ENCODE measurements at places on chromosomes 5 and 9.

- DNase-seq: no peak
Measured at GRCh38 chr9:120392711-120393110, 187.3 kb downstream of the CDK5RAP2 start.

DNA sequence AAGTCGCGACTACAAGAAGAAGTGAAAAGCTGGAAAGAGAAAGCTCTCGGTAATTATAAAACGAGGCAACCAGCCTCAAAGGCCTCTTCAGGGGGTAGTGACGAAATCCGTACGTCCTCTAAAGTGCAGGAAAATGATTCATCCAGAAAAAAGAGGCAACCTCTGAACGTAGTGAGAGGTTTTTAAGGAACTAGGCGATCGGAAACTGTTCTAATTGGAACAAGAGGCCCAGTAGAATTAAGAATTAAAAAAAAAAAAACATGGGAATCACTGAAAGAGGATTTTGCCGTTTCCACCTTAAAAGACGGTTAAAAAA lies 1.0 kb downstream of the CSNK1A1 start:
- no peak for DNase-seq

DNA sequence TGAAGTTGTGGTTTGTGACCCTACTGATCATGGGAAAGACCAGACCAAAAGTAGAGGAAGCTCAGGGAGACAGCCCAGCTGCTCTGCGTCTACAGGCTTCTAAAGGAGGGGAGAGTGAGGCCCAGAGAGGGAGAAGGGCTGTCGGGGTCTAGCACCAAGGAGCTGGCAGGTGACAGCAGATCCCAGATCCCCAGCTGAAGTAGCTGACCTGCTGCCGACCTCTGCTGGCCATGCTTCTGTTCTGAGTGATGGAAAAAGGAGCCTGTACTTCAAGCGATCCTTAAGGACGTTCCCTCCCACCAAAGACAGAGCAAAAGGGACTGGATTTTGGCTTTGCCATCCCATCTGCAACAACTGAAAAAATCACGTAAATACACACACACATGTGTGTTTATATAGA lies 22.7 kb upstream of the QSOX2 start:
- DNase-seq: no peak

GRCh38 chr9:116002624-116003023 lies 151.0 kb upstream of the PAPPA start:
- DNase-seq: no peak

- DNase-seq: no peak
Measured at GRCh38 chr9:28820741-28821140, 1247.5 kb upstream of the C9orf72 start.

- DNase-seq: no peak
Measured at GRCh38 chr9:109179801-109180523, 12.9 kb upstream of the FRRS1L start.

GRCh38 chr5:67774267-67774552 lies 441.3 kb upstream of the PIK3R1 start:
- no peak for DNase-seq

DNA sequence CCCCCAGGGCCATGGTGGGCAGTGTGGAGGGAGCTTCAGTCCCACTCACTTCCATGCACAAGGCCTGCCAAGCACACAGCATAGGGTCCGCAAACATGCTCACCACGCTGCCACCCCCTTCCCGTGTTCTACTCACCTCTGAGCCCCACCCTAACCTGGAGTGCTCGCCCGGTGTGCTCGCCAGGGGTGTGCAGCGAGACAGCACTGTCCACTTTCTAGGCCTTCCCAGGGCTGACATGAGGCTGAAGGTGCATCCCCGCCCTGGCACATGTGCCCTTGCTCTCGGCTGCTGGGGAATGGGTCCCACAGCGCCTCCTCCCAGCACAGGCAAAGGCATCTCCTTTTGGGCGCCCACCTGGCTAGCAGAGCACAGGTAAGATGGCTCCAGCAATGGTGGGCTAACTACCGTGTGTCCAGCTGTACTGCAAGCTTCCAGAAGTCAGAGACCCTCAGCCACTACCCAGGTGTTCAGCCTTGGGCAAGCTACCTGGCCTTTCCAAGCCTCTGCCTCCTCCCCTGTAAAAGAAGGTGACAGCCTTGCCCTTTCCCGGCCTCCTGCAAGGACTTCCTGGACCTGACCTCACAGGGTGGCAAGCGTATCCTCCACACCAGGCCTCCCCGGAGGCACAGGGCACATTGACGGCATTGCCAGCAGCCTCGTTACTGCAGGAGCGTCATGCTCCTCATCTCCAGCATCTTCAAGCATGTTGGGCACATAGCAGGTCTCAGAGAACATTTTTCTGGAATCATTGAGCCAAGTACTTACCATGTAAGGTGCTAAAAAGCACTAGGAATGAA lies 4.2 kb upstream of the SEC16A start:
- no peak for DNase-seq

DNA sequence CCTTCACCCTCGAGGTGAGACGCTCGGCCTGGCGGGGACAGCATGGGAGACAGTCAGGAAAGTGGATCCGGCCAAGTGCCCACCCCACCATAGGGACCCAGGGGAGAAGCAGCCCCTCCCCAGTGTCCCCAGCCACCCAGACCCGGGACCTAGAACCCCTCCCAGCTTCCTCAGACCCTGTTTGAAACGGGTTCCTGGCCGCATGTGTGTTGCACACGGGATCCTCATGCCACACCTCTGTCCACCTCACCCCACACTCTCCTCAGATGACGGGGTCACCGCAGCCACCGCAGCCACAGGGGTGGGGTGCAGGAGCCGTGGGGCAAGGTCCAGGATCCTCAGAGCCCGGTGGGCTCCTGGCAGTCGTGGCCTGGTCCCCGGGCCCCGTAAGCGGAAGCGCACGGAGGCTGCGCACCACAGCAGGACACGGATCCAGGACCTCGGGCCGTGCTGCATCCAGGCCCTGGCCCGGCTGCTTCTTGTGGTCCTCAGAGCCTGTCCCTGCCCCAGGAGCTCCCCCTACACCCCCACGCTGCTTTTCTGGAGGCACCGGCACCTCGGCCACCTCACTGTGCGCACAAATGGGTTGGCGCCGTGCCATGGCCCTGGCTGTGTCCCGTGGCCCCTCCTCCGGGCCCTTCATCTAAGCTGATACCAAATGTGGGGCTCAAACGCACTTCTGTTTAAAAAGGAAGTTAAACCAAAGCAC lies 15.3 kb downstream of the TERT start:
- no peak for DNase-seq

DNA sequence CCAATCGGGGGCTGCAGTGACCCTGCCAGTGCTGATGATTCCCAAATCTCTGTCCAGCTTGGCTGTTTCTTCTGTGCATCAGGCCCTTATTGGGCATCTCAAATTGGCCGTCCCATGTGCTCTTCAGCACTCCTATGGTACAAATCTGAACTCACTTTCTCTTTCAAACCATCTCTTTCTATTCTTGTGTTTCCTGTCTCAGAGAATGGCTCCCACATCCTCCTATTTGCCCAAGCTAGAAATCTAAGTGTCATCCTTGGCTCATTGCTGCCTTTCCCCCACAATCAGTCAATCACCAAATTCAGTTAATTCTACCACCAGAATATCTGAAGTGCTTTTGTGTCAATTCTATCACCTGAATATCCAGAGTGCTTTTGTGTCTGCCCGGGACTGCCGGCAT lies 336.6 kb downstream of the CWC27 start:
- DNase-seq: no peak

DNA sequence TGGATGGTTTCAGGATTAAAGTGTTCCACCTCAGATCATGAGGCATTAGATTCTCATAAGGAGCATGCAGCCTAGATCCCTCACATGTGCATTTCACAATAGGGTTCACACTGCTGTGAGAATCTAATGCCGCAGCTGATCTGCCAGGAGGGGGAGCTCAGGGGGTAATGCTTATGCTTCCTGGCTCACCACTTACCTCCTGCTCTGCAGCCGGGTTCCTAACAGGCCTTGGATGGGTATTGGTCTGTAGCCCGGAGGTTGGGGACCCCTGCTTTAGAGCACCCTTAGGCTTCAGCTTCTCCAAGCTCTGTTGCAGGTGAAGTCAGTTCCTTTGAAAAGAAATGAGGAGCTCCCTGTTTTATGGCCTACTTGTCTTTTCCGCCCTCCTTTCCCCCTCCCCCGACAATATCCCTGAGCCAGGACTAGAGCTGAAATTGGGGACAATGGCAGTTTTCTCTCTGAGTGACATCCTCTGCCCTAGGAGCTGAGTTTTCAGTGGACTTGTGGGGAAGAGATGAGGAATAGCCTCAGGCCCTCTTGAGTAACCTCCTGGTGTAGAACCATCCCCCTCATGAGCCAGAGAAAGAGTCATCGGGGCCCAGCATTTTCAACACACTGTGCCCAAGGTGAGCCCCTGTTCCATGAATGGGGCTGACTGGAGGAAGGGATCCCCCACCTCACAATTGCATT lies 16.2 kb upstream of the MAT2B start:
- no peak for DNase-seq

DNA sequence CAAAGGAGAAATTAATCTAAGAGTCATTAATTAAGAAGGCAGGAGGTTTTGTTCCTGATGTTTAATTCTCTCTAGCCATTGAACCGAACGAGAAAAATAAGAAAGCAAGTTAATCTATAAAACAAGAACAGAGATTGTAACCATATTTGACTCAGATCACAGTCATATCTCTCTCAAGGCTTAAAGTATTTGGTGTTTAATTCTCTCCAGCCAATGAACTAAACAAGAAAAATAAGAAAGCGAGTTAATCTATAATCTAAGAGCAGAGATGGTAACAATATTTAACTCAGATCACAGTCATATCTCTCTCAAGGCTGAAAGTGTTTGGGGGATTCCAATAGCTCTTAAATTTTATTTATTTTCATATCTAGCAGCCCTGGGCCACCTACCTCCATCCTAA lies 74.4 kb upstream of the SHISAL2B start:
- DNase-seq: no peak

- DNase-seq: no peak
Measured at GRCh38 chr9:69818750-69819345, 1.8 kb upstream of the CFAP95 start.

DNA sequence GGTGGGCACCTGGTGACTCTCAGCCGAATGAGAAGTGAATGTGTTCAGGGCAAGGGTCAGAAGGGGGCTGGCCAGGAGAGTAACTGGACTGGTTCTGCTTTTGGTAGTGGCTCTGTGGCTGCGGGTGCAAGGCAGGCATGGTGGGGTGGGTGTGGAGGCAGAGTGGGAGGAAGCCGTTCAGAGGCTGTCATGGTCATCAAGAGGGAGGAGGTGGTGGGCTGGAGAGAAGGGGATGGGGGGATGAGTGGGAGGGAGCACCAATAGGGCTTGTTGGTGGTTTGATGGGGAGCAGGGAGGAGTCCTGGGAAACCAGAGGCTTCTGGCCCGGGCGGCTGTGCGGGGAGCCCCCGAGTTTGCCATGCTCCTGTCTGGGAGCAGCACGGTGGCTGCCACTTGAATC lies 13.3 kb downstream of the FAM163B start:
- no peak for DNase-seq

DNA sequence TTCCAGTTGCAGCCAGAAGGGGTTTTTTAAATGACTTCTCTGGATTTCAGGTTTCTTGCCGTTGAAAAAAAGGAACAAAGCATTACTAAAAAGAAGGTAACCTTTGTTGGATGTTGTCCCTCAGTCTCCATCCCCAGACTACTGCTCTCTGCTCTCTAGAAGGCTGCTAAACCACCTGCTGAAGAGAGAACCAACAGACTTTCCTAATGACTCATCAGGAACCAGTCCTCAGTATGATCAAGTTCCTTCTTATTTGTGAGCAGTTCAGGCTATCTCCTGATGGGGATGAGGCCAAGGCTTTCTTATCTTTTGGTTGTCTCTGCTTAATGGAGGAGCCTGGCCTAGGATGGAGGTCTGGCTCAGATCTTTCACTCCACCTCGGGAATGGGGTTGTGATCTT lies 4.1 kb downstream of the KIF4B start:
- no peak for DNase-seq

- peak; percentile 72 for DNase-seq
Measured at GRCh38 chr9:97501177-97501971, at the start of gene TMOD1. TMOD1 (plus strand) TSS chr9:97501666; CDS start chr9:97524189, 22,523 bp downstream.

- no peak for DNase-seq
Measured at GRCh38 chr5:39513236-39513635, 88.5 kb upstream of the DAB2 start.

DNA sequence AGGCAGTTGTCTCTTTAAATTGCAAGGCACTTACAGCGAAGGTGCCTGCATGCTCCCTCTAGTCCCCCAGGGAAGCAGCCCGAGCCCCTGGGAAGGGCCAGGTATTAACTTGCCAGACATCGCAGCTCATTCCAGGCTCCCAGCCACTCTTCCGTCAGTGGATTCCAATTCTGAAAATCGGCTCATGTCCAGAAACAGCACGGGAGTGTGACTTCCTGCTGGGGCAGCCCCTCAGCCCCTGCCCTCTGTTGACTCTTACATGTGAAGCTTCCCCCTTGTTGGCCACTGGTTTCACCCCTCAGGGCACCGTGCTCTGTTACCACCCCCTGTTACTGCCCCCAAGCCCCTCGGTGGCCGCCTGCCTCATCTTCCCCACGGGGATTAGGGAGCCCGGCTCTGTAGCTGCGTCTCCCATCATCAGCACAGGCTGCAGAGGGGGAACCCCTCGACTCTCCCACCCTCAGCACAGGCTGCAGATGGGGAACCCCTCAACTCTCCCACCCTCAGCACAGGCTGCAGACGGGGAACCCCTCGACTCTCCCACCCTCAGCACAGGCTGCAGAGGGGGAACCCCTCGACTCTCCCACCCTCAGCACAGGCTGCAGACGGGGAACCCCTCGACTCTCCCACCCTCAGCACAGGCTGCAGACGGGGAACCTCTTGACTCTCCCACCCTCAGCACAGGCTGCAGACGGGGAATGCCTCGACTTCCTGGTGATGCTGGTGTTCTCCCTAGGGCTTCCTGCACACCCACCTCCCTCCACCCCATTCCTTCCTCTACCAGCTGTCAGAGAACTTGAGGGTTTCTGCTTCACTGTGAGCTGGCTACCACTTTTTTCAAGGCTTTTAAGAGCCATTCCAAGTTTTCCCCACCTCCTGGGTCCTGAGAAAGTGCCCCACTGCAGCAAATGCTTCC lies 11.1 kb upstream of the CACNA1B start:
- DNase-seq: no peak

DNA sequence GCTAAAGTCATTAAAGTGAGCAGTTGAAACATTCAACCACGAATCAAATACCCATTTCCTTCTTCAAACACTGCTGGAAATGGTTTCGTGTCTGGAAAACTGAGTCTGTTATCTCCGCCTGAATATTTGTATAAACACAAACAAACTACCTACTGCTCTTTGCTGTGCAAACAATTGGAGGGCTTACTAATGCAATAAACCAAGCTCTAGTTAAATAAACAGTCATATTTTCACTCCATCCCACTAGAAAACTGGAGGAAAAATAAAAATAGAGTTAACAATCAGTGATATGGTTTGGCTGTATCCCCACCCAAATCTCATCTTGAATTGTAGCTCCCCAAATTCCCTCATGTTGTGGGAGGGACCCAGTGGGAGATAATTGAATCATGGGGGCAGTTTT lies 397.6 kb downstream of the RASEF start:
- no peak for DNase-seq

GRCh38 chr5:92969191-92969780 lies 611.7 kb downstream of the NR2F1-AS1 start:
- no peak for DNase-seq

DNA sequence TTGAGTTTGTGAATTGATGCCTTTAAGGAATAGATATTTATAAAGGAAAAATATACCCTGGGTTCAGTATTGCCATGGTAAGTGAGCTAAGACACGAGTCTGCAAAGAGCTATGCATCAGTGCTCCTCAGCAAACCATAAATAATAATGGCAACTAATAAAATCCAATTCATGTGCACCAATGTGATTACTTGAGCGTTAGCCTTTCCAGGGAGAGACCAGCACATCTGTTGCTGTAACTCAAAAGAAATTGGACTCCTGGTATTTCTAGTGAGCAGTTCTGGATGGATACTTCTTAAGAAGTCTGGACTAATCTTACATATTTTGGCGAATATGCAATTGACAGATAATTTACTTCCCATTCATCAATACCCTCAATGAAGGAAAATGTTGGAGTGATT lies 373.3 kb downstream of the ARHGEF28 start:
- no peak for DNase-seq
